HEK293T (cell line): ENCODE measurements at places on chromosomes 1 and 21.

DNA sequence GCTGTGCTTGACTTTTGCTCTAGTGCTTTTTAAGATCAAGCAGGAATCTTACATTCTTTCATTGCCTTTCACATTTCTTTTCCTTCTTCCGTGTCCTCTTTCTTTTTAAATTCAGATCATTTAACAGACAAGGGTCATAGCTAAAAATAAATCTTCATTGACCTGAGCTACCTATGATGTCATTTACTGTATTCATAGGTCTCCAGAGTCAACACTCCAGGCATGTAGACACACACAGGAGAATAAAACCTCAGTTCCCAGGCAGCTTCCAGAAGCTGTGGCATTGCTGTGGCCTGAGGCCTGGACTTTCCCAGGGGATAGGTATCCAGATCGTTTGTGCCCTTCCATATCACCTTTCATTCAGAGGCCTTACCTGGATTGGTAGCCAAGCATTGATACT is 38.5 kb upstream of the ENAH start:
- no peak for DNase-seq

DNA sequence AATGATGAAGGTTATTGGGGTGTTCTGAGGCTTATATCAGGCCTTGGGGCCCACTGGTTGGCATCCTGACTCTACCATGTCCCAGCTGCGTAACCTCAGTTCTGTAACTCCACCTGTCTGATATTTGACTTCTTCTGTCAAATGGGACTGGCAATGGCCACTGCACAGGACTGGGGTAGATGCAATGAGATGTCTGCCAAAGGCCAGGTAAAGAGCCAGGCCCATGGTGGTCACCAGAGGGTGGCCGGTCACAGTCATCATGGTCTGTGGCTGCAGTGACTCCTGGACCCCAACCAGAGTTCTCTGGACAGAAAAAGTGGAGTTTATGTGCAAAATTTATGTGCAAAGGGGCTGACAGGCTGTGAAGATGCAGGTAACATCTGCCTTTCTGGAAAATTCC is 173.3 kb downstream of the PTPRU start:
- DNase-seq = no peak

DNA sequence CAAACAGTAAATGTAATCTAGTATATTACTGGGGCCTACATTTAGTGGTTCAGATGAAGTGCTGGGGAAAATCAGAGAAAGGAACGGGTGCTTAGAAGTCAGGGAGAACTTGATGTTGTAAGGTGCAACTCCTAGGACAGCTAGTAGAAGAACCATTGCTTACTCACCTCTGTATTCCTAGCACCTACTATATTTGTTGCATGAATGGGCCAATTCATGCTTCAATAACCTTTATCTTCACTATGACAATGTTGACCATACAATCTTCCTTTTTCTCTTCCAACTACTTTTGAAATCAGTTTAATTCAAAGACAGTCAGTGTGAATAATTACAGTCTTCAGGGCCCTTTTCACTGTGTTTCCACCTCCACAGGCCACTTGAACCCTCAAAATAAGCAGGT is 125.0 kb upstream of the DMRTA2 start:
- no peak for DNase-seq

DNA sequence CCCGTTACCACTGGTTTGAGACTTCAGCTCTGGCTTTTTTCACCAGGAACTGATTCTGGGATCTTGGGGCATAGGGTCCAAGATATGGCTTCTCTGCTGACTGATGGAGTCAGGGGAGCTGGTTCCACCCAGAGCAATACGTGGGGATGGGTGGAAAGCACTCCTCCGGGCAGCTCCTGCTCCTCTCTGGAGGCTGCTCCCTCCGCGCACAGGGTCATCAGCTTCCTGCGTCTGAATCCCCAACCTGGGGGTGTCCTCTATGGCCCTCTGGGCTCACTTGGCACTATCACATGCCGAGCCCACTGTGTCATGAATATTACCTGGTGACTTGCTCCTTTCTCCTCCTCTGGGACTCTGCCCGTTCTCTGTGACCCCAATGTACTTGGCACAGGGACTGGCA is 405.4 kb upstream of the VAMP3 start:
- DNase-seq = no peak

DNA sequence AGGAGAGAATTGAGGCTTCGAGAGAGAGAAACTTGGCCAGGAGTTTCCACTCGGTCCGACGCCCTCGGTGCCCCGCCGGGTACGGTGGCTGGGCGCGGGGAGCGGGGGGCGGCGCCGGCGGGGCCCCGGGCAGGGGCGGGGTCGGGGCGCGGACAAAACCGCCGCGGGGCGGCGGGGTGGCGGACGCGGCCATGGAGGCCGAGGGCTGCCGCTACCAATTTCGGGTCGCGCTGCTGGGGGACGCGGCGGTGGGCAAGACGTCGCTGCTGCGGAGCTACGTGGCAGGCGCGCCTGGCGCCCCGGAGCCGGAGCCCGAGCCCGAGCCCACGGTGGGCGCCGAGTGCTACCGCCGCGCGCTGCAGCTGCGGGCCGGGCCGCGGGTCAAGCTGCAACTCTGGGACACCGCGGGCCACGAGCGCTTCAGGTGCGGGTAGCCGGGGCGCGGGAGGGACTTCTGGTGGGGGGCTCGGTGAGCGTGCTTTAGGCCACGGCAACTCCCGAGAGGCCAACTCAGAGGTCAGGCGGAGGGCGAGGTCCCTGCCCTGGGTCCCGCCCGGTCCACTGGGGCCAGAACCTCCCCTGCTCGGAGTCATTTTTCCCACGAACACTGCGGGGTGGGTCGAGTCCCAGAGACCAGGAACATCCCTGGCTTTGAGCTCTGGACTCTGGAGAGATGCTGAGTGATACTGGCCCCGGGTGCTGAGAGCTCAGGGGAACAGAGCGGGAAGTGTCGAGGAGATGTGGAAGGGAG is 431 bp downstream of the RAB42 start:
- no peak for DNase-seq

- DNase-seq = peak; percentile 37
Observed at GRCh38 chr1:157993918-157994605, 617 bp downstream of the KIRREL1 start.

GRCh38 chr1:153549741-153550397 is 811 bp upstream of the S100A3 start:
- DNase-seq = no peak

DNA sequence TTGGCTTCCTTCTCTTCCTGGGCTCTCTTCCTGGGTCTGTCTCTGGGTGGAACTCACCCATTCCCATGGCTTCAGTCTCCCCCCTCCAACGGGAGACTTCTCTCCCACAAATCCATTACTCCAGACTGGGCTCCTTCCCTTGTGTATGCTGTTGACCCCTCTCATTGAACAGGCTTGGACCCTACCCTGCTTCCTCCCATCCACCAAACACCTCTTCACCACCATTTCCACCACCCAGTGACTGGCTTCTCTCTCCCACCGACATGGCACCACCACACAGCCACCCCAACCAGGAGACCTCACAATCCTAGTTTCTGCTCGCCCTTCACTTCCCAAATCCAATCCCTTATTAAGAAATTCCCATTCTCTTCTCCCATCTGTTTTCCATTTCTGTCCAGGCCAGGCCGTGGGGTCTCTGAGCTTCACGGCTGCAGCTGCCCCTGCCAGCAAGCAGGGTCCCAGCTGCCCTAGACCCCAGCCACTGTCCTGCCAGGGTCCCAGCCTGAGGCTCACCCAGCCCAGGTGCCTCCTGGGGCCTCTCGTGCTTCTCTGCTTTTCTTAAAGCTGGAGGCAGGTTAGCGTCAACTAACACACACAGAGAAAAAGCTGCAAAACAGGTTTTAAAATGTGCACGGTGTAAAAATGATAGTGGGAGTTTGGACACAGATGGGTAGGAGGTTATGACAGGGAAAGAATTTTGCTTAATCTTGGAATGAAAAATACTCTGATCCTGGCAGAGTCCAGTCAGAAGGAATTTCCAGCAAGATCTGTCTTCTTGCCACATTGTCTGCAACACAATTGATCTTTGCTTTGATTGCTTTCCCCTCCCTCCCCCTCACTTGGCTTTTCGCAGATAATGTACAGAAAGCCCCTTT is 383.8 kb upstream of the VAMP3 start:
- DNase-seq = no peak

DNA sequence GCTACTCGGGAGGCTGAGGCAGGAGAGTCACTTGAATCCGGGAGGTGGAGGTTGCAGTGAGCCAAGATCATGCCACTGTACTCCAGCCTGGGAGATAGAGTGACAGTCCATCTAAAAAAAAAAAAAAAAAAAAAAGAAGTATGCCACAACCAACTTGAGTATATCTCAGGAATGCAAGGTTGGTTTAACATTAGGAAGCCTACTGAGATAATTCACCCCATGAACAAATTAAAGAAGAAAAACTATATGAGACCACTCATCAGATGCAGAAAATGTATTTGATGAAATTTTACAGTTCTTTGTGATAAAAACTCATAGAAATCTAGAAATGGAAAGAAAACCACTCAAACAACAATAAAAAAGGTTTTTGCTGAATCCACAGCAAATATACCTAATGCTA is 373.8 kb downstream of the LMO4 start:
- DNase-seq = no peak

DNA sequence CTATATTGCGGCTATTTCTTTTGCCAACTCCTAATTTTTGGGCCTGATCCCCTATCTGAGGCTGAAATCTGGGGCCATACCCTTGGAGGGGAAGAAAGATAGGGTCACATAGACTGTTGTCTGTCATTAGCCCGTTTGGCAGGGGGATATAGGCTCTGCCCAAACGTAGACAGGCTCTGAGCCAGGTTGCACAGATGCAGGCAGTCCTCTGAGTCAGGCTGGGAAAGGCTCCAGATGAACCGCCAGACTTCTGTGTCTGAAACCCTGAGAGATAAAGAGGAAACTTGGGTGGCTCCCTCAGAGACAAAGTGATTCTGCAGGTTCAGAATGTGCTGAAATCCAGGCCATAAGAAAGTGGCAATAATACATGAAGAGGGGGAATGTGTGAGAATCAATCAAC is 4.0 kb upstream of the CAP1 start:
- no peak for DNase-seq

GRCh38 chr1:166514067-166514466 is 325.2 kb upstream of the POGK start:
- no peak for DNase-seq

- DNase-seq = no peak
Observed at GRCh38 chr1:204894606-204895005, 23.9 kb downstream of the NFASC start.

- DNase-seq = no peak
Observed at GRCh38 chr1:116767782-116768382, 13.7 kb downstream of the CD2 start.

DNA sequence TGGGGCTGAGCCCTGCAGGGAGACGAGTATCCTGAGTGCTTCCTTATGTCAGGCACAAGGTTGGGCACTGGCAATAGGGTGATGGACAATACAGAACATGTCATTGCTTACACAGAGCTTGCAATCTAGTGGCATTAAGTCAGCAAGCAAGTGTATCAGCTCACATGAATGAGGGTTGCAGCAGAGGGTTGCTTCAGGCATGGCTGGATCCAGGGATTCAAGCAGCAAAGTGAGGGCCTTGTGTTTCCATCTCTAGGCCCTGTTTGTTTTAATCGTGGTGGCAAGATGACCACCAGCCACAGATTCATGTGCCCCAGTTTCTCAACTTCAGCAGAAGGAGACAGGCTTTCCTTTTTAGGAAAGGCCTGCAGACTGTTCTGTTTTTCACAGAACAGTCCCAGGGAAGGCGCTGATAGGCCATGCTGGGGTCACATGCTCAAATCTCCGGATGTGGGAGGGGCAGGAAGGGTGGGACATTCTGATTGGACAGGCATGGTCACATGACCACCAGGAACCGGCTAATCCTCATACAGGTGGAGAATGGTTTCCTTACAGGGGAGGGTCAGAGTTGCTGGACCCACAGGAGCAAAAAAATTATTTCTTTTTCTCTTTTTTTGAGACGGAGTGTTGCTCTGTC is 14.4 kb downstream of the PLOD1 start:
- peak; percentile 67 for DNase-seq

- DNase-seq = no peak
Observed at GRCh38 chr21:27173053-27173452, 206.2 kb upstream of the ADAMTS5 start.

GRCh38 chr1:38221006-38221649 is 174.5 kb upstream of the POU3F1 start:
- DNase-seq = no peak

GRCh38 chr1:154791292-154792166 is 78.6 kb downstream of the KCNN3 start:
- DNase-seq = peak; percentile 32

DNA sequence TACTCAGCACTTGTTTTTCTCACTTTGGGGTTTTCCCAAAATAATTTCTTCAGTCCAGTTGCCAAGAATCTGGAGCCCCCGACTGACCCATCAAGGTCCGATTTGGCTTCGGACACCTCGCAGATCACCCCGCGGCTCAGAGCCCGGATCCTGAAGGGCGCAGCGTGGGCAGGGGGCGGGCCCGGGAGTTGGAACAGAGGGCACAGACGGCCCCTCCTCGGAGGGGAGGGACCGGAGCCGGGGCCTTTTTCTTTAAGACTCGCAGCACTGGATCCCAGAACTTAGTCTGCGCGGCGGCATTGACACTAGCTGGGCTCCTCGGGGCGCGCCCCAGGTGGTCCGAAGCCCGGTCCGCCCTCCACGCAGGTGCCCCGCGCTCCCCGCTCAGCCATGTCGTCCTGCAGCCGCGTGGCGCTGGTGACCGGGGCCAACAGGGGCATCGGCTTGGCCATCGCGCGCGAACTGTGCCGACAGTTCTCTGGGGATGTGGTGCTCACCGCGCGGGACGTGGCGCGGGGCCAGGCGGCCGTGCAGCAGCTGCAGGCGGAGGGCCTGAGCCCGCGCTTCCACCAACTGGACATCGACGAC is at the start of gene CBR3:
Gene CBR3, plus strand, starts transcription at position 277 of the 588 bp plus-strand sequence. Its CDS starts 114 bp downstream, at position 391.
- peak; percentile 39 for DNase-seq

GRCh38 chr1:65195495-65196417 is 47.8 kb downstream of the AK4 start:
- DNase-seq = no peak

- DNase-seq = no peak
Observed at GRCh38 chr1:230907472-230908205, 39.3 kb upstream of the C1orf198 start.

DNA sequence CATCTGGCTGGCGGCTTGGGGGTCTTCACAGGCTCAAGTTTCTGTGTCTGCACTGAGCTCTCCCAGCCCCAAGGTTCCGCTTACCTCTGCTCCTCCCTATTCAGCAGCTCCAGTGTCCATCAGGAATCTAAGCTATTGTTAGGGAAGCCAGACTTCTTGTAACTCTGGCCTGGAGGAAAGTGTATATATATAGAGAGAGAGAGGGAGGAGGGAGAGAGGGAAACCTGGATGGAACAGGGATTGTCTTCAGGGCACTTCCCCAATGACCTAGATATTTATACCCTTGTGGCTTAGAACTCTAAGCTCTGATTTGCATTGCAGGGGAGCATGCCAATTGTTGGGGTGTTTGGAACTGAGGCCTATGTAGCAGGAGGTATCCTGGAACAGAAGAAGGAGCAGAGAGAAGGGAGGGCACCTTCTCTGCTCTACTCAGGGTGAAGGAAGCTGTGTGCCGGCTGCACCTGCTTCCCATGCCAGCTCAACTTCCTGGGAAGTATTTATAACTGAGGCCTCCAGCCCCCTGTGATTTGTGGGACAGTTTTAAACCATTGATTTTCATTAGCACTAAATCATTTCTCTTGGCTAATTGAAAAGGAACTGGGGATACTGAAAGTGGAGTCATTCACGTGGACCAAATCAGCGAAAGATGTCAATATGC is 70.9 kb downstream of the NAV1 start:
- DNase-seq = no peak

GRCh38 chr1:203264052-203264501 is 34.6 kb upstream of the CHIT1 start:
- no peak for DNase-seq
